ENCODE measurements at places on chromosomes 2 and 18.

- DNase-seq, result no peak
Observed at GRCh38 chr2:172374318-172375240, 52.8 kb upstream of the ITGA6 start.

GRCh38 chr2:224638301-224638823 lies 53.2 kb upstream of the CUL3 start:
- peak; percentile 21 for DNase-seq

DNA sequence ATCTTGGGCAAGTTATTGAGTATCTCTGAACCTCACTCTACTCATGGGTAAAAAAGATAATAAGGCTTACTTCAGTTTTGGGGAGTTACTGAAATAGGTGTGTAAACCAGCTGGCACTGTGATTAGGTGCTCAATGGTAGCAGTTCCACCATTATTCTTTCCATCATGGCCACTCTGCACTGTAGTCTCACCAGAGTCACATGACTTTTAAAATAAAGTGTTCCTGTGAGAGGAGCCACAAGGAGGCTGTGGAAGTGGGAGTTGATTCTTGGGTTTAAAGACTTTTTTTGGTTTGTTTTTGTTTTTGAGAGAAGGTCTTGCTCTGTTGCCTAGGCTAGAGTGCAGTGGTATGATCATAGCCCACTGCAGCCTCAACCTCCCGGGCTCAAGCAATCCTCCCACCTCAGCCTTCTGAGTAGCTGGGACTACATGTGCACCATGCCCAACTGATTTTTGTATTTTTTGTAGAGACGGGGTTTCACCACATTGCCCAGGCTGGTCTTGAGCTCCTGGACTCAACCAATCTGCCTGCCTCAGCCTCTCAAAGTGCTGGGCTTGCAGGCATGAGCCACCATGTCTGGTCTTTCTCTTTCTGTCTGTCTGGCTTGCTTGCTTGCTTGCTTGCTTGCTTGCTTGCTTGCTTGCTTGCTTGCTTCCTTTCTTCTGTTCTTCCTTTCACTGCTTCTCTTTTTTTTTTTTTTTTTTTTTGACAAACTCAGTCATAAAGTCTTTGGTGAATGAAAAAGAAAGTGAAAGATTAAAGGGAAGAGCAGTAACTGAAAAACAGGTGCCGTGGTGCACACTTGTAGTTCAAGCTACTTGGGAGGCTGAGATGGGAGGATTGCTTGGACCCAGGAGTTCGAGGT lies 21.2 kb upstream of the ACVR1 start:
- peak; percentile 28 for DNase-seq

DNA sequence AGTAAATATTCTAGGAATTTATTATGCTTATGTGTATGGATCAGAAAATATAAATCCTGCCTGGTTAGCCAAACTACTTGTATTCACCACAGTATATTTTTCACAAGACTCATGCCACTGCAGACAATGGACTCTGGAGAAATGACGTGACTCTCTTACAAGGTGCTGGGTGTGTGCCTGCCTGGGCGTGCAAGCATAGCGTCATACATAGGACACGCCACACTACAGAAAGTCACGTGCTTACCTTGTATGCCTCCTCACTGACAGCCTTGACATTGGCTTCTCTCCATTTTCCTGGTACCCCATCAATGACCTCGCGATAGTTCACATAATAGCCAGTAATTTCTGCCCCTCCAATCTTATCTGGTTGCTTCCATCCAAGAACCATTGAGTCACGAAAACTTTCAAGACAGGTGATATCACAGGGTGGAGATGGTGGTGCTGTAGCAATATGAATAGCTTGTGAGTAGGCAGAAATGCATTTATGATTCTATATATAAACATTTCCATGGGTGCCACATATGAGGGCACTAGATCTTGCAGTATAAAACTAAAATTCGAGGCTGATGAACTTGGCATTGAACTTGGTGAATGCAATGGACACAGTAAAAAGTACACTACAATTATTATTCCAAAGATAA lies 93.2 kb downstream of the MYOM1 start:
- DNase-seq, result no peak

DNA sequence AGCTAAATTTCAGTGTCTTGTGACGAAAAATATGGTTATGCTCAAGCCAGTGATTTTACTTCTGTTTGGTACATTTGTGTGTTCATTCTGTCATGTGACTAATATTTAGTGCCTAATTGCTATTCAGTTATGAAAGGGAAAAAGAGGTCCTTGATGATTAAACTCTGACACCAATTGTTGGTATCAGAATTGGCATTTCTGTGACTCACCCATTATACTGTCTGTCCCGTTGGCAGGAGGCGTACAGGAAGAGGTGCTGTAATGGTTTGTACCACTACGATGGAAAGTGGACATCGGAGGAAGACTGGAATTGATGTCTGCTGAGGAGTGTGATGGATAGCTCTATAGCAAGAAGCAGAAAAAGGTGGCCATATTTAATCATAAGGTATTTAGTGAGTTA lies 310.4 kb upstream of the CCDC68 start:
- DNase-seq, result no peak

GRCh38 chr2:119494163-119494790 lies 30.0 kb downstream of the SCTR start:
- no peak for DNase-seq

DNA sequence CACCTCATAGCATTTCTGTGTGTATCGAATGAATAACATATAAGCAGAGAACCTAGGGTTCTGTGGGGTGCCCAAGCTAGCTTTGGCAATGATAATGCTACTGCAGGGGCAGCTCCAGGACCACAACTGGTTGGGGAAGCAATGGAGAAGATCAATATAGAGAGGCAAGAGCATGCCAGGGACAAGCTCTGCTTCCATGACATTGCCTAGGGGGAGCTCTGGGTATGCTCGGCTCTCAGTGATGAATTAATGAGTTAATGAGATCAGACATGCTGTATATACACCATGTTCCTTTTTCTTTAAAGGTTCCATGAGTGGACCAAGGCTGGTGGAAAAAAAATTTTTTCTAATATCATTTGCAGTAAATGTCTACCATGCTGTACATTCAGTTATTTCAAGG lies 618.4 kb downstream of the BCL11A start:
- no peak for DNase-seq

GRCh38 chr2:100853909-100854810 lies 34.2 kb downstream of the NPAS2 start:
- no peak for DNase-seq

DNA sequence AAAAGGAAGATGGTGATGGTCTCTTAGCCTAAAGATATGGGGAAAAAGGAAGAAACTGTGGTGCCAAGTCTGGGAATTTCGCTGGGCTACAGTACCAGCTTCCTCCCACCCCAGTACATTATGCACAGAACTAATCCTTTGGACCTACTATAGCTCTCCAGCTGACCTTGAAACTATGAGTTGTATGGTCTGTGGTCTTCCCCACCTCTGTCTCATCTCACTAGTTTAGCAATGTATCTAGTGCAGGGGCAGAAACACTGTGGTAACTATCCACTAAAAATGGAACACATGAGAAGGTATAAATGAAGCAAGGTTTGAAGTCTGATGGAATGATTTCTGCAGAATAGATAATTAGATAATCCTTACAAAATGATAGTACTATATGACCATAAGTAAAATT lies 190.4 kb upstream of the CCDC150 start:
- DNase-seq, result no peak
